ENCODE measurements at places on chromosomes 2 and 18. TPM values are rescaled to one million over a fixed set of nuclear protein-coding genes. Genes with fewer than 3 reads are reported as not detected.

DNA sequence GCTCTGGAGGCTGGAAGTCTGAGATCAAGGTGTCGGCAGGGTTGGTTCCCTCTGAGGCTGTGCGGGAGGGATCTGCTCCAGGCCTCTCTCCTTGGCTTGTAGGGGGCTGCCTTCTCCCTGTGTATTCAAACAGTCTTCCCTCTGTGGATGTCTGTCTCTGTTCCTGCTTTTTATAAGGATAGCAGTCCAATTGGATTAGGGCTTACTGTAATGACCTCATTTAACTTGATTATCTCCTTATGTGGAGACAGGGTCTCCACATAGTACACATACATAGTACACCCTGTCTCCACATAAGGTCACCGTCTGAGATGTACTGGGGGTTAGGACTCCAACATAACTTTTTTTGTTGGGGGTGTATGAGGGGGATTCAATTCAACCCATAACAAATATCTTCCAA lies 30.5 kb downstream of the TCF7L1 start:
- DNase-seq: no peak

DNA sequence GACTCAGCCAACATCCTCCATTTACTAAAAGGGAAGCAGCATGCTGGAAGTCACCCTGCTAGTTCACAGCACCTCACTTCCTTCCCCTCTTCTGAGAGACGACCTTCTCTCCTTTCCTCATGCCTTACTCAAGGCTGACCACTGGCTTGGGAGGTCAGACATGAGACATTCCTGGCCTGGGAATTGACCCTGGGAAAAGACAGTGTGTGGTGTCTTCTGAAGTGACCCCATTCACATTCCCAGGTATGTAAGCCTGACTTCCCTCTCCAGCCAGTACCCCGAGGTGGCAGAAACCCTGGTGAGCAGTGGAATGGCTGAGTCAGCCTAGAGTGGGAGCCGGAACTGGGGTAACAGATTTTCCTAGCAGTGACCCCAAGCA lies 92.4 kb downstream of the PLB1 start:
- DNase-seq: no peak

DNA sequence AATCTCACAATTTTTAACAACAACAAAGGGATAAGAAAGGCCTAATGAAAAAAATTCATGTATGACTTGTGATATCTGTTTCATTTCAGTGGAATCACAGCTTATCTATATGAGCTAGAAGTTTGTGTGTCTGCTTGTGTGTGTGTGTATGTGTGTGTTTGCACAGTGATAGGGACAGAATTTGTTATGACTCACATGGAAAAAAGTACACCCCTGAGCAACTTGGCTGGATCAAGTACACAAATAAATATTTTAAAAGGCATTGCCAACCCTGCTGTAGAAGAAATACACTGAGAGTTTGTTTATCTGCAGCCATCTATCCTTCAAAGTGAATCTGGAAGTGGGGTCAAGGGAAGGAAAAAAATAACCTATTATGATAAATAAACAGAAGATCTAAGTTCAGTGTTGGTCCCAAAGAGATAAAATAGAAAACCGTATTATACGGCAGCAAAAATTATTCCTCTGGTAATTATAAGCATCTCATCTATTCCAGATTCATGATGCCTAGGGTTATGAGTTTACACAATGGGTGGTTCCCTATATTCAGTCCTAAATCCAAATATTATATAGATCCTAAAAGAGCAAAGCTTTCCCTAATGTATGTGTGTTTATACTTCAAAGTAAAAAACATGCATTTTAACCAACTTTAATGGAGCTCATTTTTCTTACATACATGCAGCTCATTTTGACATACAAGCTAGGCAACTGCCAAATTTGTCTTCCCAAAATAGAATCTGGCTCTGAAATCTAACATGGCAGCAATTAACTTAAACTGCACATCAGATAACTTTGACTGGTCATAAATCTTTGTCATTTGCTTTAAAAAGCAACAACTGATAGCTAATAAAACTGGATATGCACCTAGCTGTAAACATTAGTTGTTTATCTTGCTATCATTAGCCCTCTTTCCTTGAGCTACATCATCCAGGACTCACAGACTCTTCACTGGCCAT lies 420.6 kb downstream of the IRS1 start:
- DNase-seq: peak; percentile 47

DNA sequence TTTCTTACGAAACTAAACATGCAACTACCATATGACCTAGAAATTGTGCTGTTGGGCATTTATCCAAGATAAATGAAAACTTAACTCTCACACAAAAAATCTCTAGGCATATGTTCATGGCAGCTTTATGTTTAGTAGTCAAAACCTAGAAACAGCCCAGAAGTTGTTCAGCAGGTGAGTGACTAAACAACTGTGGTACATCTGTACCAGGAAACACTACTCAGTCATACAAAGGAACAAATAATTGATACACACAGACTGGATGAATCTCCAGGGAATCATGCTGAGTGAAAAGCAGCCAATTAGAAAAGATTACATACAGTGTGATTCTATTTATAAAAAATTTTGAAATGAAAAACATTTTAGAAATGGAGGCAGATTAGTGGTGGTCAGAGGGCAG lies 29.3 kb downstream of the DYNC2LI1 start:
- no peak for DNase-seq

DNA sequence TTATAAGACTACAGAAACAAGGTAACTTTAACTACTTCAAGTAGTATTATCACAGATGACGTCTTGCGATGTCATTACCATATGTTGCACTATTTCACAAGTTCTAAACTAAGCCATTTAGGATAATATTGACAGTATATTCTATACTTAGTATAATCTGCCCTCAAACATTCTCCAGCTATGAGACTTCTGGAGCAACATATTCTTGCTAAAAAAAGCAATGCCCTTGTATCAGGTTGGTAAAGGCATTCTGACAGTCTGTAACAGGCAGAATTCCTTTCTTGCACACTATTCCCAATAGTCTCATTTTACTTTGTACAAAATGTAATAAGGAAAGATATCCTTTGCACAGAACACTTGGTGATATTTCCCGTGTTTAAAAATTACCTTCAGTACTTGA lies 694.8 kb upstream of the PKDCC start:
- DNase-seq: no peak

GRCh38 chr18:58077329-58077728 lies 33.3 kb downstream of the NEDD4L start:
- no peak for DNase-seq

GRCh38 chr2:200856806-200857205 lies 7.7 kb downstream of the CLK1 start:
- DNase-seq: no peak

DNA sequence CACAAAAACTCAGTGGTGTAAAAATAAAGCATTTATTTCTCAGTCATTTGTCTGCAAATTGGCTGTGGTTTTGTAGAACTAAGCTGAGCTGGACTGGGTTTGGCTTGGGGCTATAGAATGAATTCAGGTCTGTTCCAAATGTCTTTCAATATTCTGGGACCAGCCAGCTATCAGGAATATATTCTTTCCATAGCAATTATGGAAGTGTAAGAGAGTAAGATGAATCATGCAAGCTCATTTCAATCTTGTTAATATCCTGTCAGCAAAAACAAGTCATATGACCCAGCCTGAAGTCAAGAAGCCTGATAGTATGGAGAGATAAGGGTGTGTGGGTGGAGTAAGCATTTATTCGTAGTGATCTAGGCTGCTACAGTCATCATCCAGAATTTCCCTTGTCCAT lies 481.0 kb upstream of the CDH2 start:
- no peak for DNase-seq

- no peak for DNase-seq
Measured at GRCh38 chr18:23369266-23369665, 83.8 kb upstream of the RIOK3 start.

GRCh38 chr18:13621446-13621849 lies 104.9 kb downstream of the FAM210A start:
- DNase-seq: no peak

- DNase-seq: no peak
Measured at GRCh38 chr2:161111531-161111930, 48.7 kb upstream of the TANK start.

DNA sequence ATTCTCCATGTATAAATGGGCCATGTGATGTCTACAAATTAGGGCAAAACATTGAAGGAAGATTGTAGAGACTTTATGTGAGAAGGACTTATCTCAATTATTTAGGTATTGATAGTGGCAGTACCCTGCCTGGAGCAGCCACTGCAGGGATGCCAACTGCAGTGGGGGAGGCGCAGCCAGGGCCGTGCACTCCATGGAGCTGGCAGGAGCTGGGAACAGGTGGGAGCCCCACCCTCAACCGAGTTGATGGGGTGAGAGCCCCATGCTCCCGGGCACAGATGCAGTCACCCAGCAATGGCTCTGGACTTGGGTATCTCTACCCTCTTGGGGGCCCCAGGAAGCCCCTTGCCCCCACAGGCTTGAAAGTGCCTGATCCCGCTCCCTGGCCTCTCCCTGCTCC lies 564.3 kb downstream of the SLC4A3 start:
- DNase-seq: no peak

AMER3 gene
- 1.00 TPM for total RNA-seq

- no peak for DNase-seq
Measured at GRCh38 chr2:9250498-9251153, 44.0 kb downstream of the ASAP2 start.
